ENCODE measurements at places on chromosomes 3 and 15. TPM values are rescaled to one million over a fixed set of nuclear protein-coding genes. Genes with fewer than 3 reads are reported as not detected.

COPB2 gene
- 82.0 TPM for total RNA-seq

GRCh38 chr3:29185706-29186105 is 95.2 kb upstream of the RBMS3 start:
- H3K4me3 ChIP-seq = no peak overlapping the region
- DNase-seq = no peak
- H3K27ac ChIP-seq = no peak overlapping the region
- peaks cover 5% of the 10 kb centered on the region for H3K4me1 ChIP-seq
- H3K27me3 ChIP-seq = no peaks in the 10 kb centered on the region

GRCh38 chr3:23976555-23976954 is 31.5 kb downstream of the NR1D2 start:
- H3K4me3 ChIP-seq = no peak overlapping the region
- H3K27ac ChIP-seq = no peak overlapping the region
- no peaks in the 10 kb centered on the region for H3K4me1 ChIP-seq
- no peaks in the 10 kb centered on the region for H3K27me3 ChIP-seq
- no peak for DNase-seq
- H3K36me3 ChIP-seq = peaks cover 7% of the 10 kb centered on the region

DNA sequence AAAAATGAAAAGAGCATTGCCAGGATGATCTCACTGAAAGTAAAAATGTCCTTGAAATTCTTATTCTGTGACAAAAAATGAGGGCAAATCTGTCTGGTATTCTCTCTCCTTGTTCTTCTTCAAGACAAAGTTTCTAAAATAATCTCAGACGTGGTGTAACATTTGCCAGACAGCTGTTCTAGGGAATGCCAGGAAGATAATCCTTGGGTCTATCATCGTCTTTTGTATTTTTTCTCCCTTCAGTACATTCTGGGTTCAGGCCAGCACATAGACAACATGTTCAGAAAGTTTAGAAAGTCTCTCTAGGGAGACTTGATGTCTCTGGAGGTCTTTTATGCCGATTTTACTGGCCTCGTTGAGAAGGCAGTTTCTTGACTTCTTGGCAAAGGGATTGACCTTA is 121.2 kb upstream of the HES1 start:
- no peaks in the 10 kb centered on the region for H3K36me3 ChIP-seq
- peaks cover 16% of the 10 kb centered on the region for H3K27me3 ChIP-seq
- H3K4me1 ChIP-seq = no peaks in the 10 kb centered on the region
- no peak overlapping the region for H3K27ac ChIP-seq
- H3K4me3 ChIP-seq = no peak overlapping the region

DNA sequence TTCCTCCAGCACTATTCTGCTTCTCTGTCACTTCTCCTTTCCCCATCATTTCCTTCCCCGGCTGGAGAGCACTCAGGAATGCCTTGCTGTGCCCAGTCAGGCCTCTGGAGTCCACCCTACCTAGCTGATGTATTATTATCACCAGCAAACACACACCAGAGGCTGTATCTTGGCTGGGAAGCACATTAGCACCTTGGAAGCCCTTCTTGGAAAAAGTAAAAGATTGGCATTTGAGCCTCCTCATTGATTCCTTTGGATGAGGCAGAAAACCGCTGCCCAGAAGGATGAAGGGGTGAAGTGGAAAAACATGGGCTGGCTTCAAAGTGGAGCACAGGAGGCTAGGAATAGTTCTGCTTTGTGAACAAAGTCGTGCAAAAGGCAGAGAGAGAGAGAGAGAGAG is 244.3 kb downstream of the RPLP1 start:
- H3K27ac ChIP-seq = no peak overlapping the region
- H3K4me3 ChIP-seq = no peak overlapping the region
- H3K4me1 ChIP-seq = no peaks in the 10 kb centered on the region
- peaks cover 2% of the 10 kb centered on the region for H3K36me3 ChIP-seq
- DNase-seq = no peak
- H3K27me3 ChIP-seq = peaks cover 14% of the 10 kb centered on the region

DNA sequence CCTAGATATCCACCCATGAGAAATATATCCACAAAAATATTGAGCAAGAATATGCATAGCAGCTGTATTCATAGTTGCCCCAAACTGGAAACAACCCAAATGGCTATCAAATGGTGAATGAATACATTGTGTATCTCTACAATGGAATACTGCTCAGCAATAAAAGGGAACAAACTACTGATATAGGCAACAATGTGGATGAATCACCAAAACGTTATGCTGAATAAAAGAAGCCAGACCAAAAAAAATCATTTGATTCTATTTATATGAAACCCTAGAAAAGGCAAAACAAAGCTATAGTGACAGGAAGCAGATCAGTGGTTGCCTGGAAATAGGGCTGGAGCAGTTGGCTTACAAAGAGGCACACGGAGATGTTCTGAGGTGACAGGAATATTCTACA is 15.5 kb upstream of the CMTM7 start:
- no peak overlapping the region for H3K4me3 ChIP-seq
- no peaks in the 10 kb centered on the region for H3K36me3 ChIP-seq
- no peak for DNase-seq
- peaks cover 13% of the 10 kb centered on the region for H3K27me3 ChIP-seq
